AG04449 (cell line): ENCODE measurements at places on chromosomes 2 and 18.

DNA sequence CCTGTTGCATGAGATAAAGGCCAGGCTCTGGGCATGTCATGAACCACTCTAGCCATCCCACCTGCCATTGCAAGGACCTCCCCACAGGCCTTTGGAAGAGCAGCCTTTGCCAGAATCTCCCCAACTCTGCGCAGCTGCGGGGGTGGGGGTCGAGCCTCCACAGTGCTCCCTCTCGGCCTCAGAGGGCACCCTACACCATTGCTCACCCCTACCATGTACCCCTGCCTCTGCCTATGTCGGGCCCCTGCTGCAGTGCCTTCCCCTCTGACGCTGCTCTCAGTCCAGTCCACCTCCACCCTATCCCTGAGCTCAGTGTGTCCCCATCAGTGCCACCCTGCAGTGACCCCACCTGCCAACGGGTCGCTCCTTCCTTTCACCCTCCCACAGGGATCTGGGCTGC, 679.7 kb upstream of the RAB6C start:
- DNase-seq, result no peak

- DNase-seq, result no peak
These were observed 54.7 kb downstream of the PTGR3 start for GRCh38 chr18:75154259-75154658.

GRCh38 chr2:60091266-60091665, 462.2 kb downstream of the BCL11A start:
- no peak for DNase-seq

DNA sequence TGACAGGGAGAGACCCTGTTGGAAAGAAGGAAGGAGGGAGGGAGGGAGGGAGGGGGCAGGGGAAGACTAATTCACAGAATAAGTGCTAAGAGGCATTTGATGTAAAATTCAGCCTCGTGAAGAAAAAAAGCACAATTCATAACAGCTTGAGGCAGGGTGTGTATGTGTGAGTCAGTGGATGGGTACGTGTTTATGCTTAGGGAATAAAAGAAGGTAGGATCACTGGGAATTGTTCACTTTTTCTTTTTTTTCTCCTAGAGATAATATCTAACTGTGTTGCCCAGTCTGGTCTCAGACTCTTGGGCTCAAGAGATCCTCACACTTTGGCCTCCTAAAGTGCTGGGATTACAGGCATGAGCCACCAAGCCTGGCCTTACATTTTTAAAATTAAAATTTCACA, 39.2 kb downstream of the WDR33 start:
- DNase-seq, result no peak

DNA sequence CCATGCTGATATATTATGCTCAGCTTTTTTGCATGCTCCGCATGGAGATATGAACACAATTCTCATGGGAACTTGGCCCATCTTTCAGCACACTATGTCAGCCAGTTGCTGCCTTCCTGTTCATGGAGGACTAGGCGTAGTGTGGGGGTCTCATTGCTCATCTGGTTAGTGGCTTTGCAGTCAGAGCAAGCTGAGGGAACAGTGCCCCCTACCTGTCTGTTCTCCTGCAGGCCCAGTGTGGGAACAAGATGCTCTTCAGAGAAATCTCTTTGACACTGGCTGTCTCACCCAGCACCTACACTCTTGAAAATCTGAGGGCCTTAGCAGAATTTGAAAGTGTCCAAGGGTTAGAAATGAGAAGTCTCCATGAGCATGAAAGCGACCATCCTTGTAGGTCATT, 47.1 kb downstream of the SPTBN1 start:
- no peak for DNase-seq

DNA sequence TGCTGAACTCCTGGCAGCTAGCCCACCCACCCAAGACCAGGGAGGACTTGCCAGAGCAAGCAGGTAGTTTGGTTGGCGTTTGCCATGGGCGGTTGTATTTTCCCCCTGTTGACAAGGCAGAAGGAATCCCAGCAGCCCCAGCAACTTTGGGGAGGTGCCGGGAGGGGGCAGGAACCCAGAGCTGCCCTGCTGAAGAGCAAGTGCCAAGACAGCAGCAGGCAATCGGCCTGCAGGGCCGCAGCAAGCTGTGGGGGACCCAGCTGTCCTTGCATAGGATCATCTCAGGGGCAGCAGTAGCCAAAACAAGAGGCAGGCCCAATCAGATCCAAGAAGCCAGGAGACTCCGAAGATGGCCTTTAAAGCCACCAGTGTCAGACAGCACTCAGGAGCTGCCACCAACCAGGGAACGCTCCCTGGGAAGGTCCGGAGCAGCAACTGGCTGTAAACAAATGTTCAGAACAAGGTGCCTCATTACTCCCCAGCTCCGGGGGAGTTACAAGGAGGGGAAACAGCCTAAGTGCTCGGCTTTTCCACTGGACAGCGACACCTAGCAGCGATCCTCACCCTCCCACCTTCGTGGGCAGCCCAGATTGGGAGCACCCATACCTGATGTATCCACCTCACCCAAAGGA, 2.1 kb downstream of the ST8SIA5 start:
- no peak for DNase-seq

DNA sequence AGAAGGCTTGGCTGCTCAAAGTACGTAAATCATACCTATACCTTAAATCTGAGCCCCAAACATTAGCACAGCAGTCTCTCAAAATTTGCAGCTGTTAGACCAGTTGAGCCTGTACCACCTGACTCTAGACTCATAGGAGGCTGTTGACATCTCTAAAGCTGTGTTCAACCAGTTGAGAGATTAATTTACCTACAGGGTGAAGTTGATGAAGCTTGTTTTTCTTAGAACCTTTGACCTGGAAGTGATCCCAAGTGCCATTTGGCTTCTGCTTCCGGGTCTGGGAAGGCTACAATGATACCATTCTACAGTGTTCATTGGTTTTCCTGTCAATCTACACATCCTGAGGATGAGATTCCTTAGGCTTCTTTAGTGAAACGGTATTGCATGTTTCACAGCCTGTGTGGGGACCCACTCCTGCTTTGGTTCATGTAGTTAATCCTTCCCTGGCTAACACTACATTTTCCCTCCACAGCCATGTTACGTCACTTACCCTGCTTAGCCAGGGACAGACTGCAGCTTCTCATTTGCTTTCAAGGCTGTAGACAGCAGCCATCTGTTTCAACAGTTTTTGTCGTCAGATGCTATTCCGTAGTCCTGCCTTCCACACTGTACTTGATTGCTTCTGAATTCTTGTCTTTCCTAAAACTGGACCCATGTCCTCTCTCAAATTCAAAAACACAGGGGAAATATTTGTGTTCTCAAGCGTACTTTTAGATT, 4.7 kb upstream of the IL1RL2 start:
- DNase-seq, result no peak

DNA sequence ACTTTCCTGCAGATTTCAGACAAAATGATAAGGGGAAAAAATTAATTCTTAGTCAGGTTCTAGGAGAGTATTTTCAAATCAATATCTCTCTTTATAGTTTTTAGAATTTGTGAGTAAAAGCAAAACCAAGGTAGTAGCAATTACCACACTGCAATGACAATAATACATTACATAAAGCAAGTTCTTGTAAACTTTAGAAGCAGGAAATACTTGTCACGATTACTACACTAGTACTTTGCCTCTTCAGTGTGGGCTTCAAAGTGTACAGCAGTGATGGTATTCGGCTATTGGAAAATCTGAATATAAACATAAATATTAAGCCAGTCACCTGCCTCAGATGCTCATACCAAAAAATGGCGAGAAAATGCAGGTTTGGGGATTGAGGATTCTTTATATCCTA, 81.0 kb downstream of the ALPK2 start:
- DNase-seq, result no peak

- no peak for DNase-seq
These were observed 158.0 kb downstream of the NEDD4L start for GRCh38 chr18:58201733-58202730.

DNA sequence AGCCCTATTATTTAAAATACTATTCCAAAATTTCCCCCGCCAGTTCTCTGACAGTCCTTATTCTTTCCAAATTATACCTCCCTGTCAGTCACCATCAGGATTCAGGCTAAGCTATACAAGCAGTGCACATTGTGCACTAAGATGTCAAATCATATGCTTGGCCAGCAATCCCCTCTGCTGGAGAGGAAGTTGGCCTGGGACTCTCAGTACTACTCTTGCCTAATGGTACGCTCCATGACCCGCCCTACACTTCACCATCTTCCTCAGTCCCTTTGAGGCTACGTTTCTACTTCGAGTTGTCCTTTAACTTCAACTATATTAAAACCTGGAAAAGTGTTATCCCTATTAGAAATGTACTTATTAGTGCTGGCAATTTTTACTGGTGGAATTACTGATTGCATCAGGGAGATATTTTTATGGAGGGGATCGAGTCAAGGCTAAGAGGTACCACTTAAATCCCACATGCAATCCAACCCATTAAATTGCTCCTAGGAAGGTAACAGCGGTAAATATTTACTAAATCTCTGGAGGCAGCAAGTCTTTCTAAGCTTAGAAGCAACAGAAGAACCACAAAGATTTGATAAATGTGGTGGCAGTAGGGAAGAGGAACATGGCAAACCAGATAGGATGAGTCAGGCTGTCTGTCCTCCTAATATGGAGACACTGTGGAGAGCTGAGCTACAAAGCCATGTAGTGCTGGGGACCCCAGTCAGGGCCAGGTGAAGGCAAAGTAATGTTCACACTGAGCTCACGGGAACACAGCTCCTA, 2.7 kb downstream of the USP40 start:
- DNase-seq, result no peak

- DNase-seq, result no peak
These were observed 81.5 kb upstream of the GPC1 start for GRCh38 chr2:240353944-240354343.

GRCh38 chr2:43340066-43340465, 113.7 kb upstream of the ZFP36L2 start:
- DNase-seq, result no peak

GRCh38 chr18:35827903-35828275, 144.6 kb upstream of the RMP24 start:
- no peak for DNase-seq

DNA sequence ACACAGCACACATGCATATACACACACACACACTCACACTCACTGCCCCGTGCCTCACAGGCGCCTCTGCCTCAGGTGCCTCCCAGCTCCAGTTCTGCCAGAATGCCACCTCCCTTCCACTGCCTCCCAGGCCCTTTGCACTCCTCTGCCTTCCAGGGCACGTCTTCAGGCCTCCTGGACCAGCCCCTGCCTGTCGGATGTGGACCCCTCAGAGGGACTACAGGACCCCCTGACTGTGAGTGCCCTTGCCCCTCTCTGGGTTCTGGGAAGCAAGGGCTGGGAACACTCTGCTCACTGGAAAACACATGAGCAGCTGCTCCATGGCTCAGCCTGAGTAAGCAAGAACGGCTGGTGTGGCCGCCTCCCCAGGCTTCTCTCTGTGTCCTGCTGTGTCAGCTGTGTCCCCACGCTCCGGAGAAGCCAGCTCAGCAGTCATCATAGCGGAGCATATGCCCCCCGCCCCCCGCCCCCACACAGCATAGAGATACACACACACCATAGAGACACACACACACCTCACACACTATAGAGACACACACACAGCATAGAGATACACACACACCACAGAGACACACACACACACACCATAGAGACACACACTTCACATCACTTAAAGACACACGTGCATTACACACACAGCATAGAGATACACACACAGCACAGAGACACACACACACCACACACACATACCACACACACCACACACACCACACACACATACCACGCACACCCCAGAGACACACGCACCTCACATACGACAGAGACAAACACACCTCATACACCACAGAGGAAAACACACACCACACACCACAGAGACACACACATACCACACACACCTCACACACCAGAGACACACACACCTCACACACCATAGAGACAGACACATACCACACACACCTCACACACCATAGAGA, 271.3 kb downstream of the CYRIA start:
- no peak for DNase-seq

DNA sequence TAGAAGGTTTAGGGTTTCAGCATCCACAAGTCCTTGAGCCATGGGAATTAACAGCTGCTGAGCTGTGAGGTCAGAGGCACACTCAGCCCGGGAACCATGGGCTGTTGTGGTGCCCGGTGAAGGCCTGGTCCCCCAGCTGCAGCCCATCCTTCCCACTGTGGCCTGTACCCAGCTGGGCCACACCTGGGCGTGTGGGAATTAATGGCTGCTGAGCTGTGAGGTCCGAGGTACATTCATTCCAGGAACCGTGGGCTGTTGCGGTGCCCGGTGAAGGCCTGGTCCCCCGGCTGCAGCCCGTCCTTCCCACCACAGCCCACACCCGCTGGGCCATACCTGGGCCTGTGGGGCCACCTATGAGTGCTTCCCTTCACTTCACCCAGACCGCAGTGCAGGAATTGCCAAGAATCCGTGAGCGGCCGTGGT, 25.2 kb downstream of the TMEM18 start:
- DNase-seq, result no peak

DNA sequence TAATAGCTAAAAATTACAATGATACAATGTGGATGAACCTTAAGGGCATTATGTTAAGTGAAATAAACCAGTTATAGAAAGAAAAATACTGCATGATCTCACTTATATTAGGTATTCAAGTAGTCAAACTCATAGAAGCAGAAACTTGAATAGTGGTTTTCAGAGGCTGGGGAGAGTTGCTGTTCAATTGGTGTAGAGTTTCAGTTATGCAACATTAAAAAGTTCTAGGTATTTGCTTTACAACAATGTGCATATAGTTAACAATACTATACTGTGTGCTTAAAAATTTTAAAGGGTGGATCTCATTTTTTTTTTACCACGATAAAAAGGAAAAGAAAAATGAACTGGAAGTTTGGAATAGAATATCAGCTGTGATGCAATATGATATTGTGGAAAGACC, 479.1 kb downstream of the SPAG16 start:
- DNase-seq, result no peak

DNA sequence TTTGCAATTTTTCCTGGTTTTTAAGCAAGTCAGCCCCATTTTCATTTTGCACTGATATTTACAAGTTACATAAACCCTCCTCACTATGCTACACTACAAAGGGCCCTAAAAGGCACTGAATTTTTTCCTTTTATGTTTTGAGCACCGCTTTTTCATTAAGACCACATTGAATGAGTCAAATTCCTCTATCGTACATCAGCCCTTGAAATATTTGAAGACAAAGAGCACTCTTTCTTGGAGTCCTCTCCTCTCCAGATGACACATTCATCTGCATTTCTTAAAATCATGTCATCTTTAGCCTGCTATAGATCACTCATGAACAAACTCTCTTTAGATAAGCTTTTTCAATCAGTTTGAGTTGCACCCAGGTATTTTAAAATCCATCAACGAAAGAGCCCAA, 306.6 kb upstream of the SOX11 start:
- no peak for DNase-seq

- DNase-seq, result no peak
These were observed 289.6 kb downstream of the SOCS6 start for GRCh38 chr18:70578480-70578879.

- DNase-seq, result no peak
These were observed 27.8 kb downstream of the SLC14A1 start for GRCh38 chr18:45751766-45752165.

- no peak for DNase-seq
These were observed 285.7 kb upstream of the DCC start for GRCh38 chr18:52054324-52054723.

- DNase-seq, result no peak
These were observed 319.8 kb downstream of the CTNNA2 start for GRCh38 chr2:79832511-79833234.

- DNase-seq, result no peak
These were observed 6.5 kb downstream of the ZNF385B start for GRCh38 chr2:179854891-179855290.
